ENCODE measurements at places on chromosomes 4 and X. TPM values are rescaled to one million over a fixed set of nuclear protein-coding genes. Genes with fewer than 3 reads are reported as not detected.

GRCh38 chr4:100430451-100430850 is 87.4 kb downstream of the EMCN start:
- no peak for DNase-seq

DNA sequence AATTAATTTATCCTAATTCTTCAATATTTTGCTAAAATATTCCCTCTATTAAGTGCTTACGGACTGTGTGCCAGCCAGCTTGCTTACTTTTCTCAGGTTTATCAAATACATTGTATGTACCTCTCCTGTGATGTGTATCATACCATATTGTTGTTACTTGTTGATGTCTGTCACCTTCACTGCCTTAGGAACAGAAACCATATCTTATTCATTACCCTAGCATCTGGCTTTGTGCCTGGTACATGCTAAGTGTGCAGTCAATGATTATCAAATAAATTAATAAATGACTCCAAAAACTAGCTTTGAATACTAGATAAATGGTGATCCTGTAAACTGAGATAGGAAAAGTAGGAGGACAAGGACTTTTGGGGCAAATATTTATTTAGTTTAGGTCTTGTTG is 6.9 kb downstream of the CLCN3 start:
- DNase-seq, result peak; percentile 91

DNA sequence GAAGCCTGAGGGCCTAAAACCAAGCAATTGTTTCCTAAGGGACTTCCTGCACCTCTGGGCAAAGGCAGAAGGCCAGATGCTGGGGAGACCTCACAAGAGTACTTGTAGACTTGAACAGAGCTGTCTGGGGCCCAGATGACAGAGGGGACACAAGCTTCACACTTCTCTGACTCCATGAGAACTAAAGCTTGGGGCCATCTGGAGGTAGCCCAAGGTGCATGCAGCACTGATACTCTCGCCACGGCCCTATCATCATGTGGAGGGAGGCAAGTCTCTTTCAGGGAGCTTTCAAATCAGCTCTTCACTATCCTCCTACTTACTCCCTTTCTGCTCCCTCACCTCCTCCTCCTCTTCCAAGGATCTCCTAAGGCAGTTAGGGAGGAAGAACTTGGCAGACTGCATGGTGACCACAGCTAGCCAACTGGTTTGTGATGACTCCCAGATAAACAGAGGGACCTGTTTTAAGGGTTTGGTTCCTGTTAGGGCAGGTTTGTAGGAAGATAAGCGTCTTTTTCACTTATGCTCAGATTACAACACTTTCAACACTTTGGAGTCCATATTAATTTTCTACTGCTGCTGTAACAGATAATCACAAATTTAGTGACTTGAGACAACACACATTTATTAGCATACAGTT is 23.8 kb downstream of the MSL3 start:
- DNase-seq, result no peak

GRCh38 chr4:123706973-123707372 is 310.4 kb downstream of the SPRY1 start:
- DNase-seq, result peak; percentile 50

- peak; percentile 5 for DNase-seq
Observed at GRCh38 chr4:28462766-28463700, 1602.4 kb downstream of the STIM2 start.

DNA sequence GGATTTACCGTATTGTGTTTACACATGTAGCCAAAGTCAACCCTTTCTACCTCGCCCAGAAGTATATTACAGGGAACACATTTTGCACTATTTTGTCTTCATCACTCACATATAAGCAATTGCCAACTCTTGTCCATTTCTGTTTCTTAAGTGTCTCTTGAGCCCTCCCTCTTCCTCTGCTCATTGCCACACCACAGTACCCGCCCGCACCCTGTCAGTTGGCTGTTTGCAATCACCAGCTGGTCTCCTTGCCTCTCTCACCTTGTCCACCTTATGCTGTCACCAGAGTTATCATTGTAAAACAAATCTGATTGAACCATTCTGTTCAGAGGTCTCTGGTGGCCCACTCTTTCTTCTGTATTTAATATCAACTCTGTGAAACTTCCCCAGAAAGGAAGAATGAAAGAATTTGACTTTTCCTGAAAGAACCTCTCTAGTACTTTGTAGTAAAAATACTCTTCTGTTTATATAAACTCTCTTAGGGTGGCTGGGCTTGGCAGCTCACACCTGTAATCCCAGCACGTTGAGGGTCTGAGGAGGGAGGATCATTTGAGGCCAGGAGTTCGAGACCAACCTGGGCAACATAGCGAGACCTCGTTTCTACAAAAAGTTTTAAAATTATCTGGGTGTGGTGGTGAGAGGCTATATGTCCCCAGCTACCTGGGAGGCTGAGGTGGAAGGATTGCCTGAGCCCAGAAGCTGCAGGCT is 50.2 kb downstream of the ING2 start:
- no peak for DNase-seq

- no peak for DNase-seq
Observed at GRCh38 chr4:105147016-105147552, 408 bp downstream of the TET2 start.

GRCh38 chr4:177771645-177772044 is 329.4 kb upstream of the AGA start:
- no peak for DNase-seq

The CCKAR gene
- 0.05 TPM for total RNA-seq

DNA sequence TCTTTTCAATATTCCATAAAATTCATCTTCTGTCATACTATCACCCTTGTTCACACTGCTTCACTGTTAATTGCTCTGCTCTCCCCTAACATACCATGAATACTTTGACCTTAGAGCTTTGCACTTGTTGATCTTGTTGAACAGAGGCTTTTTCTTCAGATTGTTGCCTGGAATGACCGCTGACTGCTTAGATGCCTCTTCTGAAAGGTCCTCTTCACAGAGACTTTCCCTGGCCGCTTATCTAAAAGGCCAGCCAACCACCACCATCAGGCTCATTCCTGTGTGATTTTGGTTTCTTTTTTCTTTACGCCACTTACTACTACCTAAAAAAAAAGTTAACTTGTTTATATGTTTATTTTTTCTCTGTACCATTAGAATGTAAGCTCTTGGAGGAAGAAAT is 667.7 kb downstream of the STPG2 start:
- no peak for DNase-seq

DNA sequence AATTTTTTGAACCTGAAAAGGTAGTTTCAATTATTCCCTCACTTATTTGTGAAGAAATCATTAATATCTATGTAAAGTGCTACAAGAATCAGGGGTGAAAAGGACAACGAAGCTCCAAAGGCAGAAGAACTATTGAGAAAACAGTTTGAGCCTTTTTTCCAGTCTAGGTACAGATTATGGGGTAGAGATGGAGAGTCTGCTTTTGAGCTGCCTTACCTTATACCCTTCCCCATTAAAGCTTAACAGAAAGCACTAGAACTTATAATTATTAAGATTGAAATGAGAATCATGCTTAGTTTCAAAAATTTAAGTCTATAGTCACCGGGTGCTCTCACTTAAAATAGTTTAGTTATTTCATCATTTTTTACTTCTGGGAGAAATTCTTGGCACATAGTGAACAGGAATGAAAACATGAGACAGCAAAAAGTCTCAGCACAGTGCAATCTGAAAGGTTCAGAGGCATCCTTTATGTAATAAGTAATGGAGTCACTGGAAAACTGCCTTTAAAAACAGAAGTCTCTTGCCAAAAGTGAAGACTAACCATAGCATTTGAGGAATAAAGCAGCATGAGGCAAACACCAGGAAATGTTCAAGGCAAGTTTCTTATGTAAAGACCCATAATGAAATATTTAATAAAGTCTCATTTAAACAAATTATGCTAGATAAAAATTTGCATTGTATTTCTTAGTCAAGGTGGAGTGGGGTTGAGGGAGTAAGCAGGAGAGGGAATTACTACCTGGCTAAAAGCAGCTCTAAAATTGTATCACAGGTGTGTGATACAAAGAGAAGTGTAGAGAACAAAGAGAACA is 5.1 kb upstream of the DCLK2 start:
- peak; percentile 65 for DNase-seq

The NPNT gene
- 47.2 TPM for total RNA-seq

GRCh38 chr4:128718768-128719167 is 90.7 kb upstream of the JADE1 start:
- peak; percentile 59 for DNase-seq

DNA sequence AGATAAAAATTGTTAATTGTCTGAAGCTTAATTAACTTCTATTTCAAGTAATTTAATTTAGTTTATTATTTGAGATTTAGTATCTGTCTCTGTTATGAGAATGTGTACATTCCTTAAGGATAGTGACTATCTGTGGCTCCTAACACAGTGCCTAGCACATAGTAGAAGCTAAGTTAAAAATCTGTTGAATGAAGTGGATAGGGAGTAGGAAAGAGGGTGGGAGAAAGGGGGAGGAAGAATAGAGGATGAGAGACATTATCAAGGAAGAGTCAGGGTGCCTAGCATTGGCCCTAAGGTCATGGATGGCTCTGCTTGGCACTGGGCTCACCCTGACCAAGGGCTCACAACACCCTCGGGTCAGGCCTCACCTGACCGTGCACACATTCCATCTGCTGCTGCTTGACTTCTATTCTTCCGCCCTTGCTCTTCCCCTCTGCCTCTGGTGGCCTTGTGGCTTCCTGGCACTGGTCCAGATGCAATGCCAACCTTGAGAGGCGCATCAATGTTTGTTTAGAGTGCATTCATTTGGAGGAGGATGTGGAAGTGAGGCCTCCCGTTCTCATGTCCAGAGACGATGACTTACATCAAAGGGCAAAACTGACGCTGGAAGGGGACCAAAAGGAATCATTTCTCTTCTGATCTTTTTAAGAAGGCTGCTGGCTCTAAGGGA is 42.3 kb downstream of the TRIM2 start:
- no peak for DNase-seq

DNA sequence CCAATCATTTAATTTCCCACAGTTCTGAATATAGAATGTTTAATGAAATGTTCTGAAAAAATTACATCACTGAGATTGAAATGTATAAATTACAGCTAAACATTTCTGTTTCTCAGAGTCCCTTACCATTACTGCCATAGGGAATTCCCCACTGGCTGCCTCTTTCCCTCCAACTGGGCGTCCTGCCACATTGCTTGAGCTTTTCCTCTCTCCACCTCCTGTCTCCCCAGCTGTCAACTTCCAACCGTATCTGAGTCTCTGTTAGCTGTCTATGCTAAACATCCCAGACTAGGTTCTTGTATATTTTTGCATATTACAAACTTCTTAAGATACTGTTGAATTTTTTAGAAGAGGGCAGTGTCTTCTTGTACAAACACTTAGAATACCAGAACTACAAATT is 407.3 kb upstream of the SLIT2 start:
- no peak for DNase-seq

DNA sequence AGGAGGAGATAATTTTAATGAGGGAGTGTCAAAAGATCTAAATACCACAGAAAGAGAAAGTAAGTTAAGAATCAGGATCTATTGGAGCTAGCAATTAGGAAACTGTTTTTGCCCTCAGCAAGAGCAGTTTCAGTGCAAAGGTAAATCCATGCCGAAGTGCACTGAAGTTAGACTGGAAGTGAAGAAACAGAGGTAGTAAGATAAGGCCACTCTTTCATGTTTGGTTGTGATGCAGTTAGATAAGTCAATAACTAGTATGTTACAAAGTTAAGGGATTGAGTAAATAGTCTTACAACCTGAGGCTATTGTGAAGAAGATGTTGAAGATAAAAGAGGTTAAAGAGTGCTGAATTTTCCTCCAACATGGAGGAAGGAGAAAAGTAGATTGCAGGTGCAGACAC is 46.7 kb upstream of the UCP1 start:
- DNase-seq, result no peak

- no peak for DNase-seq
Observed at GRCh38 chr4:24671849-24672248, 87.5 kb upstream of the DHX15 start.

The TLR8 gene
- not detected for total RNA-seq

The SPANXD gene
- total RNA-seq, result not detected

GRCh38 chrX:14309431-14309830 is 219.9 kb upstream of the GLRA2 start:
- DNase-seq, result no peak

DNA sequence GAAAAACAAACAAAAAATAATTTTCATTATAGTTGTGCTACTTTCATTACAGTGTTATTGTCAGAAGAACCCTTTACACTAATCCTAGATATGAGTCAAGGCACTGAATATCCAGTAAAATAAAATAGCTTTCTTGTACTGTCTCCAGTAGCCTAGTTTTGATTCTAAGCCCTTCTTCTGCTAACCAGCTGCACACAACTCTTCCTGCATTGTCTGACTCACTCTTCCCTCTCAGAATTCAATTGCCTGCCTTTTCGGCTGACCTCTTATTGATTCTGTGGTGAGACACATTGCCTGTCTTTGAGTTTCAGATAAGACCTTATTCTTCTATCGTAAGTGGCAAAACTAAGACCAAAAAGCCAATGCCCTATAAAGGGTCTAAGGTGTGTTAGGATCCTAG is 26.7 kb upstream of the PCDH18 start:
- DNase-seq, result no peak

GRCh38 chrX:3659761-3660160 is 53.7 kb downstream of the PRKX start:
- DNase-seq, result no peak

DNA sequence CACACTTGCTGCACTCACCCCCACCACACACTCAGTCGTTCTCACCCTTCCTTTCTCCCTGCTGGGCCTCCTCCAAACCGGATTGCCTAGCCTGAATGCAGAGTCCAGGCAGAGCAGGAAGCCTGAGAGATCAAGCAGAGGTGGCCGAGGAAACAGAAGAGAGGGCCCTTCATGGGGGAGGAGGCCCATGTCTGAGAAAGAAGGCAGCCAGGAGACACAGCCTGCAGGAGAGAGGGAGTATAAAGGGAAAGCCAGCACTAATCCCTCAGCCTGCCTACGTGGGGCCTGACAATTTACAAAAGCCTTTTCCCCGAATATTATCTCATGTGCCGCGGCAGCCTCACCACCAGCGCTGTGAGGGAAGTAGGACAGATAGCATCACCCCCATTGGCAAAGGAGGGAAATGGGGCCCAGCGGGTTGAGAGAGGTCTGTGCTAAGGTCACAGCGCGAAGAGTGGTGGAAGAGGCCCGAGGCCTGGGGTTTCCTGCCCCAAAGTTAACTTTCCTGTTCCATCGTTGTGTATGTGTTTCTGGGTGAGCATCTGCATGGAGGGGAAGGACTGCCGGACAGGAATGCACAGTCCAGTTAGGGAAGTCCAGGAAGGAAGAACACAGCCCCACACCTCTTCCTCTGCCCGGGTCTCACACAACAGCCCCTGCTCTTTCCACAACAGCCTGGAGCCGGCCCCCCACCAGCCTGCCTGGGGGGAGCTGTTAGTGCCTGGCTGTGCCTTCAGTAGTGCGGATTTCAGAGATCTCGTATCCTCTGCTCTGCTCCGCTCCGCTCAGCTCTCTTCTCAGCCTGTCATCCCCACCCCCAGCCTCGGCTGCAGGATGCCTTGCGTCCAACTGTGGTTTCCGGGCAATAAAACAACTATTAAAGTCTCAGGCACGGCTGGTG is 50.9 kb upstream of the BCOR start:
- no peak for DNase-seq

The TCEAL2 gene
- total RNA-seq, result not detected

DNA sequence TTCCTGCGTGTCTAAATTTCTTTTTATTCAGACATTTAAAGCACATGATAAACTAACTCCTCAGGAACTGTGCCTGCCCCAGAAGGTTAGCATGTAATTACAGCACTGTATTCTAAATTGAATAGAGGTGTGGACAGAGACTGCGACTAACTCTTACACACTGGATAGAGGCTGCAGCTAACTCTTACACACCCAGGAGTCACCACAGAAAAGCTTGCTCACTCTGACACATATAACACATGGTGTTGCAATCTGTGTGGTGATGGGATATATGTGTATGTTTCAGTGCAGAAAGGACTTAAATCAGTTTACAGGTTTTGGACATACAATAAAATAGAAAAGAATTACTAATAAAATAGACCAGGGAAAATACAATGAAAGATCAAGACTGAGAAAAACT is 41.5 kb downstream of the SMAD1 start:
- DNase-seq, result no peak

All from renal cortical epithelial cell (primary cell).